ENCODE measurements at places on chromosomes 6 and 20.

- no peak for DNase-seq
Measured at GRCh38 chr6:15326067-15326614, 80.3 kb downstream of the JARID2 start.

DNA sequence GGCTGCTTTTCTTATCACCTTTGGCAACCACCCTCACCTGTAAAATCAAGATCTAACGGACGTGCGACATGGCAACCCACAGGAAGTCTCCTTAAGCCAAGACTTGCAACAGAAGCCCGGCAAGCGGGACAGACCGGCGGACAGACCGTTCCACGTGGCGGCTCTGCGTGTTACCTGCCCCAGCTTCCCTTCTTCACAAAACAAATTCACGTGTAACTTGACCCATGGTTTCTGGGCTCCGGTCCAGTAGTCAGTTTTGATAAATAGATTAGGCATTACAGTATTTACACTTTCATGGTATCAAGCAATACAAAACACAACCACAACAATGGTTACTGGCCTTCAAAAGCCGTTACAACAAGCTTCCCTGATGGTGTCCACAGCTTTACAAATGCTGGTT is 133.8 kb downstream of the PRND start:
- no peak for DNase-seq

- no peak for DNase-seq
Measured at GRCh38 chr20:32807706-32808105, 12.0 kb upstream of the MAPRE1 start.

DNA sequence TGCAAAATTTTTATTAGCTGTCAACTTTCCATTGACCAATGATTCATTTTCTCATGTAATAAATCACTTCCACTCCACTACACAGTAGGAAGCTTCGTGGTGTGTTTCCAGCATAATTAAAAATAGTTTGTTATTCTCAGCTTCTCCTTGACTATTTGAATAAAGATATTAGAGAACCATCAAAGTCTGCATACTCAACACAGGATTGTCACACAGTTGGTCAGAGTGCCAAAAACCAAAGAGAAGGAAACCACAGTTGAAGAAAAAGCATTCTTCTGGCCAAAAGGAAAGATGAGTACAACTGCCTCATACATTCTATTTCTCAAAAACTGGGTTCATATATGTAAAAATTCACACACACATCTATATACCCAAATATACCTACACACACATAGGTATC is 455.1 kb upstream of the HSF2 start:
- no peak for DNase-seq

- no peak for DNase-seq
Measured at GRCh38 chr6:28725890-28726348, 197.9 kb downstream of the TRIM27 start.

- DNase-seq: no peak
Measured at GRCh38 chr6:117459204-117459944, 23.1 kb upstream of the DCBLD1 start.

- no peak for DNase-seq
Measured at GRCh38 chr6:90436403-90436802, 139.8 kb upstream of the BACH2 start.

Measured in lower lobe of right lung (tissue), 2 donors.